ENCODE measurements at places on chromosomes 1 and 21.

GRCh38 chr1:24541711-24542346 lies 14.1 kb upstream of the NCMAP start:
- DNase-seq, result no peak

DNA sequence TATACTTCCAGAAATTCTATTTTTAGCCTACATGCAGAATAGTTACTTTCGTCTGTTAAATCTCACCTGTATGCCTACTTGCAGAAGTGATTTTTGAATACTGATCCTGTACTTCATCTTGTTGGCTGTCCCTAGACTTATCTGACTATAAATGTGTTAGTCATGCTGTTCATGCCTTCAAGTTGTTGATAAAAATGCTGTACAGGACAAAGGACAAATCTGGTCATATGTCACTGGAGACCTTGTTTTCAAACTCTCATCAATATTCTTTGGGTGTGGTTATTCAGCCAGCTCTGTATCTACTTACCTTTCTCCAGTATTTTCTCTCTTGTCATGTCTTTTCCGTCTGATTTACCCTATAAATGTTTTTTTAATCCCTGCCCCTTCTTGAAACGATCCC lies 132.9 kb downstream of the RNF220 start:
- DNase-seq, result no peak

DNA sequence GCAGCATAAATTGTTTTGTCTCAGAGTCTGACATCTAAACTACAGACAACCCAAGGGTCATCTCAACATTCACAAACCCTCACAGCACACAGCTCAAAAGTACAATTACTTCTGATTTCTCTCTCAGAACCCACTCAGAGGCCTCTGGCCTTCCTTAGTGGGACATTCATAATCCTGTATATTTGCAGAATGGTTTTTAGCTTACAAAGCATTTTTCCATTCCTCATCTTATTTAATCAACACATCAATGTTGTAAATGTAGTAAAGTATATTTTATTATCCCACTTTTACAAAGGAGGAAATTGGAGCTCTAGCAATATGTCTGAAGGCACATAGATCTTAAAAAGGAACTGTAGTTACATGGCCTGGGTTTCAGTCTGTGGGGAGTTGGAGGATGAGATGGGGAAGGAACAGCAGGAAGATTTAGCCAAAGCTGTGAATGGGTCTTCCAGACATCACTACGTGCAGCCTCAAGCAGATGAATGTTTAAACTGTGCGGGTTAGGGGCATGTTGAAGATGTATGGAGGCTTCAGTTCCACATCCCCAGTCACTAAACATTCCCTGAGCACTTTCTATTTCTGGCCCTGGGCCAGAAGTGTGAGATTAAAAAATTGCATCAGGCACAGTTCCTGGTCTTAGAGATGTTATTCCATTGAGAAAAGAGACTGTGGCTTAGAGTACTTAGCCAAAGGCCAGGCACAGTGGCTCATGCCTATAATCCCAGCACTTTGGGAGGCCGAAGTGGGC lies 13.3 kb downstream of the AKNAD1 start:
- DNase-seq, result no peak

DNA sequence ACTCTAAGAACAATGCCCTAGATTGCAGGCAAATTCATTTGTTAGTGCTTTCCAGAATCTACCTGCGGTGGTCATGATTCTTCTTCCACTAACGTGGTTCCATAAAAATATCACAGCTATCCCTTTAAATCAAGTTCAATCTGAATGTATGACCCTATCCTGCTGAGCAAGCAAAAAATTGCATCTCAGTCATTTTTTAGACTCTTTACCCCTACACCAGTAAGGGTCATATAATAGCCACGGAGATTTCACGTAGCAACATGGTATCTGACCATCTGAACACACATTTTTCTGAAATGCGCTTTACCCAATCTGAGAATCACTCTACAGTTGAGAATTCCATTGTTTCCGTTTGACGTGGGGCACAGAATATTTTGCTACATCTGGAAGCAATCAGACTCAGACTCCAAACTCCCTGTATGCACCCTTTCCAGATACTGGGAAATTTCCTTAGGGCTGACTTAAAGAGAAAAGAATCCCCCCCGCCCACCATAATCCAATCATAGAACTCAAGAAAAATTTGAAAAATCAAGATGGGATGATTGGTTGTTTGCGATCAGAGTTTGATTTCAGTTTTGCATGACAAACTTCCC lies 699.2 kb upstream of the ZP4 start:
- DNase-seq, result no peak

- no peak for DNase-seq
Measured at GRCh38 chr1:155175281-155175926, 1.8 kb downstream of the TRIM46 start.

DNA sequence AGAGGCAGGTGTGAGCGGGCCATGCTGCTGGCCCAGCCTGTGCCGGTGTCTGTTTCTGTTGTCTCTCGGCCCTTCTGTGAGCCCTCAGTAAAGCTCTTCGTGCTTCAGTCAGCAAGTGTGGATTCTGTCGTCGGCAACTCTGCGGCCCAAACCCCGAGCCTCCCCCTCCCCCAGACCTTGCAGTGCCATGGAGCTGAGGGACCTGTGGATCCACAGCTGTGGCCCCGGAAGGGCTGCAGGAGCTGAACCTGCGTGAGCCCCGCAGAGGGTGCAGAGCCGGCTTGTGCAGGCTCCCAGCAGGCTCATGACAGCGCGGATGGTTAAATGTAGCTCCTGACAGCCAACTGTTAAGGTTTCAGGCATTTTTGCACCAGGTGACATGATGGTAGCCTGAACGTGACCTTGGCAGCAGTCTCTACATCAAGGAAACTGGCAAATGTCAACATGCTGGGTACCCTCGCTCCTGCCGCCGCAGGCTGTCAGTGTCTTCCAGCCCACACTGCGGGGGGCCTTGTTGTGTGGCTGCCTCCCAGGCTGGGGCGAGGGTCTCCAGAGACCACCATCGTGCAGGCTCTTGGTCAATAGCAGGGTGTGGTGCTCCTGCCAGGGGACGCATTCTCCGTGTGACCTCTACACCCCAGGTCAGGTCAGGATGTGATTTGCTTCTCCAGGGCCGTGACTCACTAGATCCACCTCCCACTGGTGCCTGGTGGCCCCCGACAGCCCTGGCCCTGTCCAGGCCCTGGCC lies 7.0 kb downstream of the LRRC3 start:
- no peak for DNase-seq

DNA sequence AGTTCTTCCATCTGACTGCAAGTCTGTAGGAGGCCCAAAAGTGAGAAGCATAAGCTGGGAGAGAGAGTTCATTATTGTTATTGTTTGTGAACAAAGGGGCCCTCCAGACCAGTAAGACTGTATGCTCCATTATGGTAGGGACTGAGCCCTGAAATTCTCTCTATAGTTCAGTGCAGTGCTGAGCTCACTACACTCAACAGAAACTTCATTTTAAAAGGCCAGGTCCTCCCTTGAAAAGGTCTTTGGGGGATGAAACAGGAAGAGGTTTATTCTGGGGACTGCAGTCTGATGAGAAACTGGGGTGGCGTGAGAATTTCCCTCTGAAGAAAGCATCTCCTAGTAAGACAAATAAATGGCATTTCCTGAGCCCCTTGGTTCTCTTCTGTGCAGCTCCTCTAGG lies 5.5 kb upstream of the GATAD2B start:
- no peak for DNase-seq

- no peak for DNase-seq
Measured at GRCh38 chr1:85379203-85380136, 85.5 kb downstream of the DDAH1 start.

- DNase-seq, result no peak
Measured at GRCh38 chr1:42679364-42679983, 2.7 kb upstream of the YBX1 start.

- no peak for DNase-seq
Measured at GRCh38 chr1:58812926-58813325, 29.1 kb upstream of the JUN start.

- DNase-seq, result no peak
Measured at GRCh38 chr1:109482791-109483671, 674 bp upstream of the ATXN7L2 start.

- DNase-seq, result no peak
Measured at GRCh38 chr1:226787071-226787470, 48.0 kb upstream of the ITPKB start.

DNA sequence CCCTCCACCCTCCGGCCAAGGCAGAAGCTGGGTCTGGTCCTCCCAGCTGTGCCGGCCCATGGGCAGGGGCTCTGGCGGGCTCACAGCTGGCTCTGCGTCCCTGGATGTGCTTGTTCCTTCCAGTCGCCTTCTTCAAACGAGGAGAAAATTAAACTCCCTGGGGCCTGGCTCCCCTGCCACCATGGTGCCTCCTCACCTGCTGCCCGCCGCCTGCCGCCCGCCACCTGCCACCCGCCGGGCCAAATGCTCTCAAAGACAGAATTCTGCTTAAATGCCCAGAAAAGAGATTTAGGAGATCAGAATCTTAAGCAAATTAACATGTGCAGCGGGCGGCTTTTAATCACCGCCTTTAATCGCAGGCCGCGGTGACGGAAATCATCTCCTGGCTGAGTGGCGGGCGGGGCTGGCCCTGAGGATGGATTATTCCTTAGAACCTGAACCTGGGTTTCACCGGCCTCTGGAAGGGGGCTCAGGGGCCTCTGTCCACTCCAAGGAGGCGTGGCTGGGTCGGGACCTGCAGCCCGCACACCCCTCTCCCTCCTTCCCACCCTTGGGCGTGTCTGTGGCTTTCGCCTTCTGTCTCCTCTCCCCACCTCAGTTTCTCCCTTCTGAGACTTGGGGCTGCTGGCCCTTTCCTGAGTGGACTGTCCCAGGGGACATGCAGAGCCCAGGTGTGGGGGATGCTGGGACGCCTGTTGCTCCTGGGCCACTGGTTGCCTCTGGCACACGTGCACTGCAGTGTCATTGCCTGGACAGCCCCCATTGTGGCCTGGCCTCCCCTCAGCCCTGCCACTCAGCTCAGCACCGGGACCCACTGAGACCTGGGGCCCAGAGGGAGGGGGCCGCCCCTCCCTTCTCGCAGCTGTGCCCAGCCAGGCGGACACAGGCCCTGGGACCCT lies 10.5 kb upstream of the PLCH2 start:
- DNase-seq, result no peak

GRCh38 chr1:76269155-76269554 lies 194.6 kb downstream of the ST6GALNAC3 start:
- DNase-seq, result no peak

GRCh38 chr1:36446746-36447145 lies 3.5 kb downstream of the OSCP1 start:
- DNase-seq, result no peak

- DNase-seq, result no peak
Measured at GRCh38 chr1:21764615-21765423, 18.1 kb downstream of the USP48 start.

DNA sequence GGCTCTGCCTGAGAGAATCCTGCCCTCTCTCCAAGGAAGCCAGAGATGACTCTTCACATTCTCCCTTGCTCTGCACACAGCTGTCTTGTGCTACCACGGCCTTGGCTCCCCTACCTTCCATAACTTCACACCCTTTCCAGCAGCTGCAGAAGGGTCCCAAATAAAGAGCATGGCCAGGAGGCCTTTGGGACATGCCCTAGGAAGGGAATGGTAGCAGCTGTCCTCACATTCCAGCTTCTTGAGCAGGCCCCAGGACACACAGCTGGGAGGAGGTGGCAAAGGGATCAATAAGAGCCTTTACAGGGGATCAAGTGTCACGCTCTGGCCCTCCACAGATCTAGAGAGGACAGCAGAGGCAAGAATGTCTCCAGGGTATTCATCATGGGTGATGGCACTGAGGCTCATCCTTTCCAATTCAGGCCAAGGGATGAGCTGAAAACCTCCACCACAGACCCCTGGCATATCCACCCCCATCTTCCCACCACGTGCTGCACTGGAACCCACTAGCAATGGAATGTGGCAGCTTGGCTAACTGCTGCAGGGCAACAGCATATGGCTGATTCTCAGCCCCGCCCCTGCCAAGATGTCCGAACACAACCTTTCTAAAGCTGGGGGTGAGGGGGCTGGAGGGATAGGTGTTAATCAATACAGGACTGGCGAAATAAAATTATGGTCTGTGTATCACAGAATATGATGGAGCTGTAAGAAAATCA lies 17.8 kb upstream of the RAB29 start:
- no peak for DNase-seq

DNA sequence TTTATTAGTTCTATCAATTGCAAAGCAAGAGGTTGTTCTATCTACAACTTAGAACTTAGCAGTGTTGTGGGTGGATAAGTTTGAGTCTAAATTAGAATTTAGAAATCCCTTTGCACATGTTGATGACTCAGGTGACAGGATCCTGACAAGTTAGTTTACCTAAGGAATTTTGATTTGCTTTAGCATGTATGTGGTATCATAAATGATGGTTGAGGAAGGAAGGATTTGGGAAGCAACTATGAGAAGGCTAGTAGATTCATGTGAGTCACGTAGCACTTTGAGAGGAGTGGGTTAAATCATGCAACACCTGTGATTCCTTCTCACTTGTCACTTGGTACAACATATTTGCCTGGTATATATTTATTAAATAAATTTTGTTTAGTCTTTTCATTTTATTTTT lies 223.7 kb upstream of the USP25 start:
- DNase-seq, result no peak

- DNase-seq, result no peak
Measured at GRCh38 chr1:35888255-35888654, 5.2 kb downstream of the AGO1 start.

Measured in thymus (tissue), 14 donors.